Effector memory CD4-positive, alpha-beta T cell (primary cell): ENCODE measurements at places on chromosomes 16 and 17.

DNA sequence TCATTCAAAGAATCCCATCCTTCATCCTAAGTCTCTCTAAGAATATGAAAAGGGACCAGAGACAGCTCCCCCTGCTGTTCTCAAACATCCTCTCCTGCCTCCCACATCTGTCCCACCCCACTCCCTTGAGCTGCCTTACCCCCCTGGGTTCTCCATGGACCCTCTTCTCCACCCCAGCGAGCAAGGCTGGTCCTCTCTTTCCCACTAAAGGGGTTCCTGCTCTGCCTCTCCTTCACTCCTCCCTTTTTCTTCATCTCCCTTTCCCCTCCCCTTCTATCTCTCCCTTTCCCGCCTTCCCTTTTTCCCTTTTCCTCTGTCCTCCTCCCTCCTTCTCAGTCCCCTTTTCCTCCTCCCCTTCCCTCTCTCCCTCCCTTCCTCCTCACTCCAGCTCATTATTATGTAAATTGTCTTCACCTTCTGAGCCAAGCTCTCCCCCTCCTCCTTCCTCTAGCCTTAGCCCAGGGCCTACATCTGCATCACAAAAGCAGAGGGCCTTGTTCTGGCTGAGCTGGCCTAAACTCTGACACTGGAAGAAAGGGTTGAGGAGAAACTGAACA is 90.0 kb downstream of the GNAO1 start:
- no peak for DNase-seq

- DNase-seq = no peak
Observed at GRCh38 chr16:79158337-79158736, 442.2 kb downstream of the MAF start.

DNA sequence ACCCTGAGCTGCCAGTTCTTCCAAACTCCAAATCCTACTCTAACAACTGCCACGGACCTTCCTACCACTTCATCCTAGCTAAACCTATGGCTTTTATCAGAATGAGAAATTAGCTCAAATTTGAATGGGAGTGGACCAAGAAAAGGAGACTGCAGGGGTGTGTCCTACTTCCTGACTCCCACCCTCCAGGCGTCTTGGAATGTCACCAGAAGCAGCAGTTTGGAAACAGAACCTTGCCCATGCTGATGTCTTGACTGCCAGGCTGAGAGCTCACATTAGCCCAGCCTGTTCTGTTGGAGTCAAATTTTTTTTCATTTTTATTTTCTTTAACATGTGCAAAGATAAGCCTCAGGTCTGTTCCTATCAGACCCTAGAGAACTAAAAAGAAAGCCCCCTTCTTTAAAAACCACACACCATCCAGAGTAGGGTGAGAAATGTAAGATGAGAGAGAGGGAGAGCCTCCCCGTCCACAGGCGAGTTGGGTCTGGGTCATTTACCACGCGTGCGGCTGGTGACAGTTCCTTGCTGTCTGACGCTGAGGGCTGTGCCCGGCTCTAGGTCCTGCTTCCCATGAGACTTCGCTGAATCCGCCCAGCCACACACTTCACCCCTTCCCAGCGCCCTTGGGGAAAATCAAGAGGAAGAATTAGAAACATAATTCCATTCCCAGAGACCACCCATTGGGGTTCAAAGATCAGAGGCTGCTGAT is 54.3 kb downstream of the WNT3 start:
- DNase-seq = no peak

- DNase-seq = no peak
Observed at GRCh38 chr17:73043686-73044581, 48.6 kb downstream of the SLC39A11 start.

GRCh38 chr16:50351116-50351515 is 17.7 kb downstream of the BRD7 start:
- no peak for DNase-seq
